Brain microvascular endothelial cell (primary cell): ENCODE measurements at places on chromosomes 5 and 9.
A peak's percentile ranks its signal among the peaks of the same experiment; 100 is the strongest.

DNA sequence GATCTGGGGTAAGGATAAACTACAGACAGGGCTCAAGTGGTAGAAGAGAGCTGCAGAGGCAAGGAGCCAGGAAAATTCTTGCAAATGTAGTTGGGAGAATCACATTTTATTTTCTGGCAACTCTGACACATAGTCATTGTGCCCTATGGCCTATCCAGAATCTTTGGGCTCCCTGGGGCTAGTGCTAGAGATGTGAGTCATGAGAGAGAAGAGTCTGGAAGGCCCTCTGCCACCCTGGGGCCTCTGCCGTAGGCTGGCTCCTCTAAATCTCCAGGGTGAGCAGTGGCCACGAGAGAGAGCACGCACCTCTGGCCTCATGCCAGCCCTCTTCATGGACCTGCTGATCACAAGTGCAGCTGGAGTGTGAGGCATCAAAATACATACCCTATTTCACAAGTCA lies 74.3 kb upstream of the SSBP2 start:
- DNase-seq, result peak; percentile 57

DNA sequence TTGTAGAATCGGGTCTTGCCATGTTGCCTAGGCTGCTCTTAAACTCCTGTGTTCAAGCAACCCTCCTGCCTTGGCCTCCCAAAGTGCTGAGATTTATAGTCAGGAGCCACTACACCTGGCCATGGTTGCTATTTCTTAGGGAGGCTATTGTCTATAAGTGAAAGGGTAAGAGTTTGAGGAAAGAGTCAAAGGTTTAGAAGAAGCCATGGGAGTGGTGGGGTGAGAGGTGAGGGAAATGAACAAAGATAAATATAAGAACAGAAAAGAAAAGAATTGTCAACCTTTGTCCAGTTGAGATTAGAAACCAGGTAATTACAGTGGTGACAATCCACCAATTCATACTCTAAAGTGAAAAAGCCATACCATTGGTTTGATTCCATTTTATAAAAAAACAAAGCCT lies 32.6 kb upstream of the RANBP6 start:
- DNase-seq, result no peak

DNA sequence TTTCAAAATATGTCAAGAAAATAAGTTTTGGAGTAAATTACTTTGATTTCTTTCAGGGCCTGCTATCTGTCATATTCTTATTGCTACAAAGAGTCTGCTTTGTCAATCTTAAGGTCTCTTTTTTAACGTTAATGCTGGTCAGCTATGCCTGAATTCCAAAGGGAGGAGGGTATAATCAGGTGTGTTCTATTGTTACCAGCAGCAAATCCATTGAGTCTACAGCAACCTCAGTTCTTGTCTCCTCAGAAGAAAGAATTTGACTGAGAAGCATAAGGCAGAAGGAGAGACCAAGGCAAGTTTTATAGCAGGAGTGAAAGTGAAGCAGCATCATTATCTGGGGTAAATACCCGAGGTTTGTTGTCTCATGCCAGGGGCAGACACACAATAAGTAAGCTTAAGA lies 23.7 kb upstream of the MINAR2 start:
- no peak for DNase-seq

DNA sequence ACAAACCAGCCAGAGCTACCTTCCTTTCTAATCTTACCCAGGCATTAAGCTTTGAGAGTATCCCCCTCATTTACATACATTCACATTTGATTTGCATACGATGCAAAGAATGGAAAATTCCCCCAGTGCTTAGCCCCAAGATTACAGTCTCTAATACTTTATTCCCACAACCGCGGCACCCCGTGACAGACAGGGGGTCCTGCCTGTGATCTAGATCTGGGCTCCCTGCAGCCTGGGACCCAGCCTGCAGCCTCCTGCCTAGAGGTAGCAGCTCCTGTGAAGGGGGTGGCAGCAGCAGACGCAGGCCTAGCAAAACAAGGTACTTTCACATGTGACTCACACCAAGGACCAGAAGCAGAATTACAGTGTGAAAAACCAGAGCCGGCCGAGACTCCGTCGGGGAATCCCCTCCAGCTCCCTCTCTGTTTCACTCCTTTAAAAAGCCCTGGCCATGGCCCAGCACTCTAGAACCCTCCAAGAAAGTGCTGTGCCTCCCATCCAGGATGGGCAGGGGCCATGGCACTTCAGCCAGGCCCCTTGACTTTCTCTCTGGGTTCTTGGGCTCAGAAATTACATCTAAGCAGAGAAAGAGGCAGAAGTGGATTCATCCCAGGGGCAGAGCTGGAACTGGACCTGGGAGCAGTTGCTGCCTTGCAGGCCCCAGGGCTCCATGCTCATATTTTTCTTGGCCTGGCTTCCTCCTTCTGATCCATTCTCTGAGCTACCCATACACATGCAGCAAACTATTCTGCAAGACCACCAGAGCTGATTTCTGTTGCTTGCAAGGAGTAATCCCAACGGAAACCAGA lies 14.0 kb upstream of the TCF7 start:
- peak; percentile 78 for DNase-seq

GRCh38 chr9:135302329-135303279 lies 177.0 kb upstream of the PPP1R26 start:
- no peak for DNase-seq

- DNase-seq, result no peak
These were observed 181.3 kb downstream of the SEC61B start for GRCh38 chr9:99403371-99403770.

GRCh38 chr5:170464280-170465127 lies 39.3 kb upstream of the KCNIP1 start:
- no peak for DNase-seq

GRCh38 chr5:134798468-134798867 lies 39.9 kb downstream of the DDX46 start:
- DNase-seq, result no peak

- no peak for DNase-seq
These were observed 29.1 kb upstream of the IRX2 start for GRCh38 chr5:2780421-2781171.

- DNase-seq, result no peak
These were observed 78.3 kb upstream of the ANKRD55 start for GRCh38 chr5:56311306-56311905.

DNA sequence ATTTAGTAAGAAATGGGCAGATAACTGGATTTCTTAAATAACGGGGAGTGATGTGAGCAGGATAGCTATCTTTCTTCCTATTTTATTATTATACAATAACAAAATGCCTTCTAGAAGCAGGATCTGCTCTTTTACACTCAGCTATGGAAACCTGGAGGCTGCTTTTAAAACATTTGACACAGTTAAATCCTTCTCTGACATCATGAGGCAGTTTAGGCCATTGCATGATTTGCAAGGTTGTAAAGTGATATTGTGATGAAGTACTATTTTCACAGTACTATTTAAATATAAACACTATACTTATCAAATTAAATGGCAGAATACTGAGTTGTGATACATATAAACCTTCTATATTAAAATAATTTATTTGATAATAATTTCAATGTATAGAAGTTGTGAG lies 93.9 kb downstream of the ZSWIM6 start:
- no peak for DNase-seq

DNA sequence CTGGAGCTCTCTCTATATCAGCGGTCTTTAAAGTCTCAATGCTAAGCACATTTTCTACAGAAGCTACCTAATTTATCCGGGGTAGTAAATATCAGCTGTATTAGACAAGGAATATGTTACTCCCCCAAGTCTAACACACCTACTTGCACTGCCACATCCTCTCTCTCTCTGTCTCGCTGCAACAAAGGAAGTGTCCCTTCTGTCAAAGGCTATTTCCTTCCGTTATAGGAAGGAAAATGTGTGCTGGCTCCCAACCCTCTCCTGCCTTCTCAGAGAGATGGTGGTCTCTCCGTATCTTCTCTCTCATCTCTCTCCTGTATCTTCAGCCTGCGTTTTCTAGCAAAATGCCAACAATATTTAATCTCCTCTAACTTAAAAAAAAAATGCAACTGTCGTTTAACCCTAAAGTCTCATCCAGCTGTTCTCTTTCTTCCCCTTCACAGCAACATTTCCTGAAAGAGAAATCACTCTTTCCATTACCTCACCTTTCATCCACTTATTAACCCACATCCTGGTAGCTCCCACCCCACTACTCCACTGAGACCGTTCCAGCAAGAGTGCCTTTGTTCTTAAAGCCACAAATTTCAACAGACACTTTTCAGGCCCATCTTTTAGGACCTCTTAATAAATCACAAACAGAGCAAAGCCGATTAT lies 2.3 kb downstream of the TTF1 start:
- no peak for DNase-seq

DNA sequence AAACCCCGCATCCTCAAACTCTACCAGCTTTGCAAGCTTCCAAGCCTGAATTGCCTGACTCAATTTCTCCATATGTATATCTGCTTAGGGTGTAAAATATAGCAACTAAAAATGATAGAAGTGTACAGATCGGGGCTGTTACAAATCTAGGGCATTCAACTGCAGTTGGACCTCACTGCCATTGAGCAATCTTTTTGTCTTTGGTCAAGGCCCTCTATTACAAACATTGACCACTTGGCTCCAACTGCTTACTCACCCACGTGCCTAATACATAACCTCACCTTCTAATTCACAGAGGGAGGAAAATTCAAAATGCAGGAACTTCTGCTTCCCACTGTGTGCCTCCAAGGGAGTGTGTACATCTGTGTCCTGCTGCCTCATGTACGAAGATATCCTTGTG lies 10.0 kb downstream of the LRRC70 start:
- DNase-seq, result no peak

DNA sequence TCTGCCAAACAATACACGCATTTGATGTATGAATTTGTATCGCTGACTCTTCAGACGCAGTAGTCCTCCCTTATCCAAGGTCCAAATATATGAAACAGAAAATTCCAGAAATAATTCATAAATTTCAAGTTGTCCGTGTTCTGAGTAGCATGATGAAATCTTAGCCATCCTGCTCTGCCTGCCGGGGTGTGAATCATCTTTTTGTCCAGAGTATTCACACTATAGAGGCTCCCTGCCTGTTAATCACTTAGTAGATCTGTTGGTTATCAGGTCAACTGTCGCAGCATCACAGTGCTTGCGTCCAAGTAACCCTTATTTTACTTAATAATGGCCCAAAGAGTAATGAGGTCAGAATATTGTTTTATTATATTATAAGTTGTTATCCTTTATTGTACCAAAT lies 268.1 kb downstream of the DOCK8 start:
- DNase-seq, result no peak

DNA sequence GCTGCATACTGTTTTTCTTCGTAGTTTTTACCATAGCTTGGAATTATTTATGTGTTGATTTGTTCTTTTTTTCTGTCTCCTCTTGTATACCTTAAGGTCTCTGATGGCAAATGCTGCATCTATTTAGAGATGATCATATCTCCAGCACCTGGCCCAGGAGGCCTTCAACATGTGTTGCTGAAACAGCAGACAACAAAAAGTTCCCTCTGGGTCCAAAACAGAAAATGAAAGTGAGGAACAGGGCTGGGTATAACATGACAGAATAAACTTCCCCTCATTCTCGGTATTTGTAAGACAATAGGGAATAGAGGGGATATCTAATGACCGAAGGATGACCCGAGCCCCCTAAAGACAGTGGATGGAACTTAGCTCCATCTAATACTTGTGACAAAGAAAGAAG lies 22.7 kb upstream of the PCSK1 start:
- no peak for DNase-seq

DNA sequence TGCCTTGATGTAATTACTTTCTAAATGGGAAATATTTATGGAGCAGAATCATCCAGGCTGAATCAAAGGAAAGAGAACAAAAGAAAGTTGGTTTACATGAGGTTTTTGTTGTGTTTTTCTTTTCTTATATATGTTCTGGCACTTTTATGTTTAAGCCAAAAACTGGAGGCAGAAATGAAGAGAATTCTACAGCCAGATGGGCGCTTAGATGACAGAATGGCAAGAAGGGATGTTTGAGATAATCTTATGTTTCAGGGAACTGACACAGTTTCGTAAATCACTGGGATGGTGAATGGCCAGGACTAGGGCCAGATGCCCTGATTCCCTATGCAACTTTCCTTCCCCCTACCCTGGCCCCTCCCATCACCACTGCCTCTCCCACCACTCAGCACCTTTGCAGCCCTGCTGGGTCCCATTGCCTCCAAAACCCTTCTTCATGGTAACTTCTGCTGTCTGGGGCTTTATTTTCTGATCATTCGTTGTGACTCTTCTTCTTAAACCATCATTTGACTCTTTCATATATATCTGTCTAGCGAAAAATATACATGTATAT lies 111.8 kb downstream of the EFNA5 start:
- no peak for DNase-seq

DNA sequence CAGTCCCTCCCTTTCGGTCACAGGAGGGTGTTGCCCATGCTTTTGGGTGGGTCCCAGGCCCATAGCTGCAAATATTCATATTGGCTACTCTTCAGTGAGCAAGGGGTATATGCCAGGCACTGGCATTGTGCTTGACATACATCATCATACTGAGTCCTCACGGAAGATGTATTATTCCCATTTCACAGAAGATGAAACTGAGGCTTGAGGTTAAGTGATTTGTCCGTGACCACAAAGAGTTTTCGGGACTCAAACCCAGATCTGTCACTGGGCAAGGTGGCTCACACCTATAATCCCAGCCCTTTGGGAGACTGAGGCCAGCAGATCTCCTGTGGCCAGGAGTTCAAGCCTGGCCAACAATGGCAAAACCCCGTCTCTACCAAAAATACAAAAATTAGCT lies 6.5 kb upstream of the FGFR4 start:
- no peak for DNase-seq

DNA sequence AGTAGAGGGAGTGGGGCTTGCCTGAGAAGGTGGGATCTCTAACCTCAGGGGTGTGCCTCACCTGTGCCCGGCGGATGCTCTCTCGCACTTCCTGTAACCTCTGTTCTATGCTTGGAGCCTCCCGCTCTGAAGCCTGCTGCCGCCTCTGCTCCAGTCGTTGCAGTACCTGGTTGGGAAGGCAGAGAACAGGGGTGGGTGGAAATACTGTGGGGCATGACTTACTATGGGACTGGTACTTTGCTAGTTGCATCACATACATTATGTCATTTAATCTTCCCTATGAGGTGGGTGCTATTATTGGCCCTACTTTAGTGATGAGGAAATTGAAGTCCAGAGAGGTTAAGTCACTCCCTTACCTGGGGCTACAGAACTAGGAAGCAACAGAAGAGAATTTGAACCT lies 5.2 kb downstream of the FCHSD1 start:
- no peak for DNase-seq

DNA sequence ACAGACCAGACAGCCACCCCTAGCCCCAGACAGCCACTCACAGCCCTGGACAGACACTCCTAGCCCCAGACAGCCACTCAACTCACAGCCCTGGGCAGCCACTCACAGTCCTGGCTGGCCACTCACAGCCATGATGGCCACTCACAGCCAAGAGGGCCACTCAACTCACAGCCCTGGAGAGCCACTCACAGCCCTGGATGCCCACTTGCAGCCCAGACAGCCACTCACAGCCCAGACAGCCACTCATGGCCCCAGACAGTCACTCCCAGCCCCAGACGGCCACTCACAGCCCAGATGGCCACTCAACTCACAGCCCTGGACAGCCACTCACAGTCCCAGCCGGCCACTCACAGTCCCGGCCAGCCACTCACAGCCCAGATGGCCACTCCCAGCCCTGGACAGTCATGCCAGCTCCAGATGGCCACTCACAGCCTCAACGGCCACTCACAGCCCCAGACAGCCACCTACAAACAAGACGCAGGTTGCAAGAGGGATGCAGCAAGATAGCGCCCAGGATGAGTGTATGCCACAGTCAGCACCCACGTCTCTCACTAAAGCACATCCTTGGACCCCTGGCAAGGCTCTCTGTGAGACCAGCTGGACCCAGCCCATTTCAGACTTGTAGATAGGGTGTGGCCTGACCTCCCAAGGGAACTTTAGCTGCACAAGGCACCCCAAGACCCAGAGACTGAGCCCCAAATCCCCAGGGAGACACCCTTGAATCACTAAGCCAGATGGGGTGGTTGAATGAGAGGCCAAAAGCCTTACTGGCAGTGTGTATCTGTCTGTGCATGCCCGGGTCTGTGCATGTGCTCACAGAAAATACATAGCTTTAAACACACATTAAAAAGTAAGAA lies 22.4 kb downstream of the ZDHHC11B start:
- DNase-seq, result no peak
